GM23248 (cell line): ENCODE measurements at places on chromosomes 4 and X. TPM values are rescaled to one million over a fixed set of nuclear protein-coding genes. Genes with fewer than 3 reads are reported as not detected.

DNA sequence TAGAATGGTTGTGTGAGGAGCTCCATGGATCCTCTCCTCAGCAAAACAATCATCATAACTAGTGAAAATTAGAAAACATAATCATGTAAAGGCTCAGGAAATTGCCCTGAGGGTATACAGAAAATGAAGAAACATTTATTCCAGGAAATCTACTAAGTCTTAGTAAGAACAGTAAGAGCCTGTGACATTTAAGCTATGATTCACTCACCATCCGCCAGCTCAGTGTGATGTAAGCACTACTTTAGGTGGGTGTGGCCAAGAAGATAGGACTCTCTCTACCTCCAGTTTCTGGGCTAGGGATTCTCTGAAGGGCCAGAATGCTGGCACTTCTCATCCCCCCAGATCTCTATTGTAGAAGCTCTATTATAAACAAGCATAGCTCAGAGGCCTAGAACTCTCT lies 147.5 kb downstream of the DLG3 start:
- no peak overlapping the region for H3K4me3 ChIP-seq
- peak; percentile 84 for DNase-seq
- peak overlapping the region; percentile 62 for H3K27ac ChIP-seq
- peaks cover 6% of the 10 kb centered on the region; the same call in 1 of the 2 replicates for H3K4me1 ChIP-seq

- H3K27ac ChIP-seq = no peak overlapping the region
- no peaks in the 10 kb centered on the region for H3K36me3 ChIP-seq
- no peaks in the 10 kb centered on the region for H3K27me3 ChIP-seq
- DNase-seq = peak; percentile 0
These were observed 32.9 kb upstream of the GRID2 start for GRCh38 chr4:92270908-92271307.

GRCh38 chr4:112516066-112516470 lies at the start of gene NEUROG2:
Gene NEUROG2 (minus strand): TSS chr4:112516180. CDS start chr4:112515475, 705 bp downstream.
- H3K36me3 ChIP-seq = no peaks in the 10 kb centered on the region
- H3K27ac ChIP-seq = no peak within 1 kb of the TSS
- H3K4me3 ChIP-seq = peak within 1 kb of the TSS; percentile 76
- 0 out of 2 replicates have a peak, but pooled peaks cover 3% of the 10 kb centered on the region for H3K4me1 ChIP-seq

GRCh38 chr4:101155368-101155767 lies 192.0 kb downstream of the PPP3CA start:
- no peaks in the 10 kb centered on the region for H3K36me3 ChIP-seq
- peak; percentile 80 for DNase-seq
- H3K4me3 ChIP-seq = no peak overlapping the region
- no peaks in the 10 kb centered on the region for H3K27me3 ChIP-seq

DNA sequence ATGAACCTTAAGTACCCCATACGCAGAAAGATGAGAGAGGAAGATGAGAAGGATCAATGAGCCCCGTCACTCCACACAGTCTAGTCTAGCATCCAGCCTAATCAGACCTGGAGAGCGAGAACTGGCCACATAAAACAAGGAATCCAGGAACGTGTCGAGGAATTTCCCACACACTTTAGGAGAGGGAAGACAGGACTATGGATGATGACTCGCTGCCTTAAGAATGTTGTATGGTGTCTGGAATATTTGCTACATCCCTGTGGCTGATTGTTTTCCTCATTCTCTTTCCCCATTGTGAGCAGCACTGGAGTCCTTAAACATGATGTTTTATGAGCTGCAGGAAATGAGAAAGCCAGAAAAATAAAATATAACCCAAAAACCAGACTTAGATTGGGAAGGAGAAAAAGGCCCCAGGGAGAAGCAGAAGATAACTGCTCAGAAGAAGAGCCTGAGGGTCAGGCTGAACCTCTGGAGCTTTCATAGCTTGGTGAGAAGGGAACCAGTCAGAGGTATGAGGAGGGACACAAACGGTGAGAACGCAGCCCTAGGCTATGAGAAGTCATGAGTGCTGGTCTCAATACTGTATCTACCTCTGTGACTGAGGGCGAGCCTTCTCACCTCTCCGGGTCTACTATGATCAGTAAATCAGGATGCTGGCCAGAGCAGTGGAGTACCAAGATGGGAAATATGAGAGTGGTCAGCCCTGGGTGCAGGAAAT lies 139.5 kb upstream of the NOCT start:
- peaks cover 13% of the 10 kb centered on the region; the same call in 1 of the 2 replicates for H3K27me3 ChIP-seq
- no peaks in the 10 kb centered on the region for H3K36me3 ChIP-seq
- no peak overlapping the region for H3K4me3 ChIP-seq
- peaks cover 18% of the 10 kb centered on the region for H3K4me1 ChIP-seq
- H3K27ac ChIP-seq = peak overlapping the region; percentile 71

DNA sequence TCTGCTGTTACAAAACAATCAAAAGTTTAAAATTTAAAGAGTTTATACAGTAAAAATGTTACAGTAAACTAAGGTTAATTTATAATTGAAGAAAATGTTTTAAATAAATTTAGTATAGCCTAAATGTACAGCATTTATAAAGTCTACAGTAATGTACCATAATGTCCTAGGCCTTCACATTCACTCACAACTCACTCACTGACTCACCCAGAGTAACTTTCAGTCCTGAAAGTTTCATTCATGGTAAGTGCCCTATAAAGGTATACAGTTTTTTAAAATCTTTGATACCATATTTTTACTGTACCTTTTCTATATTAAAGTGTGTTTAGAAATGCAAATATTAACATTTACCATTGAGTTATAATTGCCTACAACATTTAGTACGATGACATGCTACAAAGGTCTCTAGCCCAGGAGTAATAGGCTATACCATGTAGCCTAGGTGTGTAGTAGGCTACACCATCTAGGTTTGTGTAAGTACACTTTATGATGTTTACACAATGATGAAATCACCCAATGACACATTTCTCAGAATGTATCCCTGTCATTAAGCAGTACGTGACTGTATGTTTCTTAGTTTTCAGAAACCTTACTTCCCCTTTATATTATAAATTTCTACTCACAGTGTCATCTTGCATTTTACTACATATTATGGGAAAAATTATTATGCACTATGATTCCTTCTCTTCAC lies 320.8 kb downstream of the ADAM29 start:
- DNase-seq = no peak
- no peak overlapping the region for H3K4me3 ChIP-seq
- no peaks in the 10 kb centered on the region for H3K36me3 ChIP-seq

The SERPINA7 gene
- total RNA-seq = not detected in 2 replicates

- H3K27me3 ChIP-seq = no peaks in the 10 kb centered on the region
- H3K36me3 ChIP-seq = no peaks in the 10 kb centered on the region
- no peaks in the 10 kb centered on the region for H3K4me1 ChIP-seq
- peak; percentile 6 for DNase-seq
- no peak overlapping the region for H3K4me3 ChIP-seq
These were observed 119.3 kb upstream of the AP1S2 start for GRCh38 chrX:15973946-15974345.

DNA sequence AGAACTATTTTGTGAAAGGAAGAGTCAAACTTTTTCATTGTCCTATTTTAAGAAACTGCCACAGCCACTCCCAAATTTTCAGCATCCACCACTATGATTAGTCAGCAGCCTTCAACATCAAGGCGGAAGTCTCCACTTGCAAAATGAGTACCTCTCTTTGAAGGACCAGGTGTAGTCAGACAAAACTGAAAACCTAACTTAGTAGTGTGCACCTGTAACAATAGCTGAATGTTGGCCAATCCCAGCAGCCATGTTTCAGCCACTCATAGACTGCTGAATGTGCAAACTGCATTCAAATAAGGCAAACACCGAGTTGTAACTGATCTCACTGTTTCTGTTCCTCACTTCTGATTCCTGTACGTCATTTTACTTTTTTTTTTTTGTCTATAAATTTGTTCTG lies 341.1 kb downstream of the IL15 start:
- no peaks in the 10 kb centered on the region for H3K36me3 ChIP-seq
- no peak overlapping the region for H3K4me3 ChIP-seq
- no peak overlapping the region for H3K27ac ChIP-seq
- no peaks in the 10 kb centered on the region for H3K4me1 ChIP-seq

DNA sequence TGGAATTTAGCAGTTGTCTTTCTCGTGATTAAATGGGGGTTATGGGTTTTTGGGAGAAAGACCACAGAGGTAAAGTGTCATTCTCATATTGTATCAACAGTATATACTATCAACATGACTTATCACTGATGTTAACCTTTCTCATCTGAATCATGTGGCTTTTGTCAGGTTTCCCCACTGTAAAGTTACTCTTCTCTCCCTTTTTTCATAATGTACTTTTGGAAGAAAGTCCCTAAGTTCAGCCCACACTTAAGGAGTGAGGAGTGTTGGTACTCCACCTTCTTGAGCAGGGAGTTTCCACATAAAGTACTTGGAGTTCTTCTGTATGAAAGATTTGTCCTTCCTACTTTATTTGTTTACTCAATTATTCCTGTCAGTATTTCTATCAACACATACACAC lies 169.9 kb downstream of the ZNF330 start:
- no peak for DNase-seq
- no peaks in the 10 kb centered on the region for H3K27me3 ChIP-seq
- H3K4me1 ChIP-seq = peaks cover 28% of the 10 kb centered on the region
- H3K36me3 ChIP-seq = no peaks in the 10 kb centered on the region
- H3K27ac ChIP-seq = no peak overlapping the region
- H3K4me3 ChIP-seq = no peak overlapping the region

- no peak for DNase-seq
- H3K27ac ChIP-seq = no peak overlapping the region
- no peak overlapping the region for H3K4me3 ChIP-seq
- H3K36me3 ChIP-seq = no peaks in the 10 kb centered on the region
- no peaks in the 10 kb centered on the region for H3K4me1 ChIP-seq
These were observed 2.0 kb downstream of the CYBB start for GRCh38 chrX:37781814-37782213.
